ENCODE measurements at places on chromosomes 6 and 20. TPM values are rescaled to one million over a fixed set of nuclear protein-coding genes. Genes with fewer than 3 reads are reported as not detected.

ADGRG6 gene
- total RNA-seq = 13.9 TPM

CCDC167 gene
- 12.9 TPM for total RNA-seq

SLC4A11 gene
- total RNA-seq = 4.8 TPM

AVP gene
- total RNA-seq = not detected

SLC17A4 gene
- total RNA-seq = 62.7 TPM

SNAP91 gene
- total RNA-seq = 2.5 TPM

DEF6 gene
- total RNA-seq = 19.5 TPM

IFNGR1 gene
- 77.9 TPM for total RNA-seq

PRR18 gene
- not detected for total RNA-seq

C4B gene
- 155 TPM for total RNA-seq

FRK gene
- 24.3 TPM for total RNA-seq

TP53INP2 gene
- 59.1 TPM for total RNA-seq

APOBEC2 gene
- total RNA-seq = not detected

TMEM217 gene
- total RNA-seq = 0.55 TPM

All from mucosa of gallbladder (tissue), 1 donor.